ENCODE measurements at places on chromosomes 5 and 9.

- no peak for DNase-seq
Observed at GRCh38 chr5:176534640-176535039, 2.6 kb downstream of the RNF44 start.

DNA sequence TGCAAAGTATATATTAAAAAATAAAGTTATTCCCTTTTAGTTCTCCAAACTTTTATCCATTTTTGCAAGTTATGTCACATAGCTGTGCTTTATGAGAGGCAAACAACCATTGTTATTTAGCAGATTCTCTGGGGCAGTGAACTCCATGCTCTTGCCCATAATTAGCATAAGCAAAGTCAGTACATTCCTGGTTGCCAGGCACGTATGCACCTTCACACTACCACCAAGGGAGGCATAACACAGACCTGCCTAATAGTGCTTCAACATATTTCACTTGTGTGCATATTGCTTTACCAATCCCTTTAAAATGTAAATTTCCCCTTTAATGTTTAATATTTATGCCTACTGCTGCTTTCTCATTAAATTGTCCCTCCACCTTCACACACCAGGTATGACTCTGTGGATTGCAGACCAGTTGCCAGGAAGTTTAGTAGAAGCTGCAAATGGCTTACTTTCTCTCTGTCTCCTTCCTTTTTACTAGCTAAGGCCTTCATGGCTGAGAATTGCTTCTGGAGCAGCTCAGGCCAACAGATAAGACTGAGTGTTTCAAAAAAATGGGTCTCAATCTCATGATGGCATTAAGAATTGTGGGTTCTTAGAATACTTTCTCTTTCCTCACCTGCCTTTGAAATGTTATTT lies 388.2 kb downstream of the PRR16 start:
- DNase-seq: no peak

DNA sequence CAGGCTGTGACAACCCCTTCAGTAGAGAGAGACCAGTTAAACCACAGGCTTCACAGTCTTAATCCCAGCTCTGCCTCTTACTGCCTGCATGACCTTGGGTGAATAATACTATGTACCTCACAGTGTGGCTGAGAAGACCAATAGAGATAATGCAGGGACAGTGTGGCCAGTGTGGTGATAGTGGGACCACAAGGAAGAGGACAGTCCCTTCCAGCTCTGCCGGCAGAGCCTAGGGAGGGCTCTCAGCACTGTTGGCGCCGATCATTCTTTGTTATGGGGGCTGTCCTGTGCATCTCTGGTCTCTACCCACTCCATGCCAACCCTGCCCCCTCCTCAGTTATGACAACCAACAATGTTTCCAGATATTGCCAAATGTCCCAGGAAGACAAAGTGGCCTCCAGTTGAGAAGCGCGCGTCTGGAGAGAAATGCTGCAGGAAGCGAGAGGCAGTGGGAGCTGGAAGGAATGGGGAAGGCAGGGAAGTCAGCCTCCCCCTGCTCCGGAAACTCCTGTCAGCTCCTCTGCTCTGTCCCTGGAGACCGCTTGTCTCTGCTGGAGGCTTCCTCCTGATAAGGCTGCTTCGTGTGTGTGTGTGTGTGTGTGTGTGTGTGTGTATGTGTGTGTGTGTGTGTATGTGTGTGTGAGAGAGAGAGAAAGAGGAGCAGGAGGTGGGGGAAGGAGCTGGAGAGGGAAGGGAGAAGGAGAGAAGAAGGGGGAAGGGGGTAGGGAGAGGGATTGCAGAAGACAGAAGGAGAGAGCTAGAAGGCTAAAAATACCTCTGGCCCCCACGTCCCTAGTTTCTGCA lies 31.8 kb upstream of the FABP6 start:
- DNase-seq: peak; percentile 85

- DNase-seq: peak; percentile 20
Observed at GRCh38 chr9:15135164-15135792, 171.7 kb downstream of the TTC39B start.

DNA sequence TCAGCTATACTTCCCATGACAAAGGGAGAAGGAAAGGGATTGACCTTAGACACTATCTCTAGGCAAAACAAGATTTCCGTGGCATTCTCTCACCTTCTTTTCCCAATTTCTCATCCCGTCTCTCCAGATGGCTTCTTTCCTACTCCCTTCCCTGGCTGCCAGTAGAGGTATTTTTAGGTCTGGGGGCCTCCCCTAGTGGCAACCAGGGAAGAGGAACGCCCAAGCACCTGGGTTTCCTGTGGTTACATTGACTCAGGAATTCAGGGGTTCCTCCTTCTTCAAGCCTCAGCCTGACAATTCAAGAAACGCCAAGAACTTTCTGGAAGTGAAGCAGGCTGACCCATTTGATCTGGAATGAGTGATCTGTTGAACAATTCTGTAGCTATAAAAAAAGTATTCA lies 111.5 kb upstream of the OSMR start:
- no peak for DNase-seq

DNA sequence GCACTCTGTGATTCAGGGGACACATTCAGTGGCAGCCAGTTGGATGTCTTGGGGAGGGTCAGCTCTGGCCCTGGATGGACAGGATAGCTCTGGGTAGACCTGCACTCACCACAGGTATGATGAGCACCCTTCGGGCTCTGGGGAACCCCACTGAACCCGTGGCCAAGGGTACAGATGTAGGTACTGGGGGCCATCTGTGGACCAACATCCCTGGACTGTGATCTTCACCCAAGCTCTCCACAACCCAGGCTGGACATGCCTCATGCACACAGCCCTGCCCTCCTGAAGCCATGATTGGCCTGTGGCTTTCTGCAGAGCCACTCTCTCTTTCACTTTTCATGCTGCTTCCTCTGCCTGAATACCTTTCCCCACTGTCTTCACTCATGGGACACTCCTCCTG lies 15.6 kb upstream of the ACSL6 start:
- DNase-seq: no peak

- DNase-seq: no peak
Observed at GRCh38 chr5:142110046-142110531, 1.5 kb downstream of the NDFIP1 start.

- DNase-seq: no peak
Observed at GRCh38 chr9:111928359-111928720, 31.7 kb downstream of the UGCG start.

DNA sequence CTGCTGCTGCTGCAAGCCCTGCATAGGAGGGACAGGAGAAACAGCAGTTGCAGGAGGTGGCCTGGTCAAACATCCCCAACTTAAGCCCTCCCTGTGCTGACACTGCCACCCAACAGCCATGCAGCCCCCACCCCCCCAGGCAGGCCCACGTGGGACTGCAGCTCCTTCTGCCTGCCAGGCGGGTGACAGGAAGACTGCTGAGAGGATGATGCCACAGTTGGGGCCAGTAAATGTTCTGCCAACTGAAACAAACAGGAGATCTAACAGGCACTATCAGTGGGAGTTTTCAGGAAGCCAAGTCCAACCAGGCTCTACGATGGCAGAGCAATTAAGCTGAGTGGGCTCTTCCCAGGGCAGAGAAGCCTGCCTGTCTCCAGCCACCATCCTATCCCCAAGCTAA lies 31.1 kb downstream of the DIRAS2 start:
- no peak for DNase-seq

Measured in CMK (cell line).